Activated T-helper 9 cell treated with anti-CD3 and anti-CD28 coated beads, Interleukin-2, amount 50 U/mL, for 16 hours (primary cell): ENCODE measurements at places on chromosomes 3 and 15.

GRCh38 chr3:42499478-42499871 lies 3.0 kb upstream of the VIPR1 start:
- DNase-seq, result no peak

GRCh38 chr3:16090024-16090423 lies 84.5 kb upstream of the GALNT15 start:
- DNase-seq, result no peak

DNA sequence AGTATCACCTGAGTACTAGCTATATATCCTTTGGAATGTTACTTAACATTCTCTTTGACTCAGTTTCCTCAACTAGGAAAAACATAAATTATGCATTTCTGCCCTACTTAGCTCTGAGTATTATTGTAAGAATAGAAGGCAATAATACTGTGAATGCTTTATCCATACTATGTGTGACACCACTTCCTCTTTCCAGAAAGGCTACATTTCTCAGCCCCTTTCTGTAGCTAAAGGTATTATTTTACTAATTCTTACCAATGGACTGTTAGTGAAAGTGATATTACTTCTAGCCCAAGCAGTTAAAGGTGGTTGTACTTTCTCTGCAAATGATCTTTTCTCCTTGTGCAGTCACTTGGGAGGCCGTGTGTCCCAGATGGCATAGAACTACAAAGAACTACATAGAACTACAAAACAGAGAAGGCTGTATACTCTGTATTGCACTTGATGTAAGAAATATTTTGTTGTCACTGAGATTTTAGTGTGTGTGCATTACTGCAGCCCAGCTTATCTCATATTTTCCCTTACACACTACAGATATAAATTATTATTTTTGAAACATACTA lies 35.1 kb downstream of the MYH15 start:
- no peak for DNase-seq

GRCh38 chr3:195800240-195800639 lies 11.5 kb downstream of the MUC4 start:
- no peak for DNase-seq

GRCh38 chr3:119125742-119126504 lies 20.0 kb upstream of the TEX55 start:
- no peak for DNase-seq

DNA sequence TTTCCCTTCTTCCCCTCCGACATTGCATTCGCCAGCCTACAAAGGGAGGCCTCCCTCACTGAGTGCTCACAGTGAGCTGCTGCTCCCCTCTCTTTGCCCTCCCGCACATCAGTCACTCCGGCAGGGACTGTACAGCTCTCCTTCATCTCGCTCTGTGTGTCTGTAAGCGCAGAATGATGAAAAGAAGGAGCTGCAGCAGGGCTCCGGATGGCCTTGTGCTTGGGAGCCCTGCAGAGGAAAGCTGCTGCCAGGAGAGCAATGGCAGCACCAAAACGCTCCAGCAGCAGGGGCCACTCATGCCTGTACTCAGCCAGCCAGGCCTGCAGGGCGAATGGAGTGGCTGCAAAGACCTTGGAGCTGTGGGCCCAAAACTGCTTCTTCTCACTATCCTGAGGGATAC lies 107.0 kb upstream of the NSMCE3 start:
- no peak for DNase-seq

DNA sequence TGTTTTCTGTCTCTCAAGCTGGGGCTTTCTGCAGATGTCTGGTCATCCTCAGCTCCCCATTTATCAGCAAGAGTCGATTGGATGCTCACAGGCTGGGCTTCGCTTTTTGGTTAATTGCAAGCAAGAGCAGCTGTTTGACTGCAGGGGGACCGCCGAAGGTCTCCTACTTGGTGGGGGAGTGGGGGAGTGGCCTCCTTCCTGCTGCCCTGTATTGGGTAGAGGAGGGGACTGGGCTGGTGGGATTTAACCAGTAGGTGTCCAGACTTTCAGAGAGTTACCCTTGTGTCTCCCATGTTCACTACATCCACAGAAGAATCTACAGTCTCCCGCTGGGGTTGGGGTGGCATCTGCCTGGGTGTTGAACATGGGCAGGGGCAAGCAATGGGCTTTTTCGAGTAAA lies 78.7 kb downstream of the PLXNA1 start:
- DNase-seq, result no peak

- DNase-seq, result no peak
These were observed 147.8 kb upstream of the MCTP2 start for GRCh38 chr15:94083467-94084052.

DNA sequence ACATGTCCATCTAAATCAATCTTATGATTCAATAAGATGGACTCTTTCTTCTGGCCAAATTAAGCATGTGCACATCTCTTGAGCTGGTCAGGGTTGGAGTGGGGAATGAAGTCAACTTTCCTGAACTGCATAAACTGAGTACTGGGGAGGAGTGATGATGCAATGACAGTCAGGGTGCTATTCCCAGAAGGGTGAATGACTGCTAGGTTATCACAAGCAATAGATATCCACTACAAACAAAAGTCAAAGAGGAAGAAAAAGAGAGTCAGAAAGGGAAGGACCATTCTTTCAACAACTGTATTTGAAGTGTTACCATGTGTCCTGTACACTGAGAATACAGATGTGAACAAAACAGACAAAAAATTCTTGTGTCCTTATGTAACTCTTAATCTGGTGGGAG lies 70.0 kb downstream of the ALCAM start:
- no peak for DNase-seq

DNA sequence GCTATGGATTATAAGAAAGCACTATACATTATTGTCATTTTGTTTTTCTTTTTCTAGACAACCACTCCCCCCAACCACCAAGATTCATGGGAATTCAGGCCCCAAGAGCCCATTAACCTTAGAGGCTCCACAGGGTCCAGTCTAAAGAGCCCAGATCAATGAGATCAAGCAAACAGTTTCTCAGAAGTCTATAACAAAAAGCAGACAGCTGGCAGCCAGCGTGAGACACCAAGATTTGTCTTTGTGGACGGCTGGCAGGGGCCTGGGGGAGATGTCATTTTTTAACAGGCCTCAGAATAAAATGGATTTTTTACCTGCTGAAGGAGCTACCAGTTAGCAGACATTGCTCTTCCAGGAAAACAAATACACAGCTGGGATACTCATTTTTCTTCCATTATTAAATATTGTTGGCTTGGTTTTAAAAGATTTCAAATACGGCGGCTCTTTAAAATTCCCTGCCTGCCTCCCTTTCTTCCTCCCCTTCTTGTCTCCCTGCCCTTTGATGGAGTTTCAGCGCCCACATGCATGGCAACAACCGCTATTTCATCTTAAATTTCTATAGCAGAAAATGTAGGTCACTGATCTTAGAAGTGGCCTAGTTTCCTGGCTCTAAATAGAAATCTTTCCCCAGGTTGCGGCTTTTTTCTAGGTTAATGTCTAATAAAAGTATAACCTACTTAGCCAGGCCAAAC lies 130.6 kb downstream of the FAM174B start:
- no peak for DNase-seq

DNA sequence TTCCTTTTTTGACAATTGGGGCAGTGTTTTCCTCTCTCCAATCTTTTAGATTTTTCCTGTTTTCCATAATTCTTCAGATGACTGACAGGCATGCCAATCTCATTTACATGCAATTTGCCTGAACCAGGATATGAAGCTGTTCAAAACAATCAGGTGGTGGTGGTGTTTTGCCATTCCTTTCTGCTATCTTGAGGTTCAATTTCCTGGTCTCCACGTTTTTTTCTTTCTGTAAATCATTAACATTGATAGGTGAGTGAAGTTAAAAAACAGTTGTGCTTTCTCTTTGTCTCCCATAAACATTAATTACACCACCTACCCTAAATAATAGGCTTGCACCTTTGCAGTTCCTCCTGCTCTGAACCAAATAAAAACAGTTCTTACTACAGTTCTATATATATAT lies 49.1 kb downstream of the C2CD4A start:
- DNase-seq, result no peak

- DNase-seq, result no peak
These were observed 122.2 kb upstream of the DCBLD2 start for GRCh38 chr3:99023590-99024192.

GRCh38 chr3:87627316-87627715 lies 350.9 kb upstream of the POU1F1 start:
- DNase-seq, result no peak

DNA sequence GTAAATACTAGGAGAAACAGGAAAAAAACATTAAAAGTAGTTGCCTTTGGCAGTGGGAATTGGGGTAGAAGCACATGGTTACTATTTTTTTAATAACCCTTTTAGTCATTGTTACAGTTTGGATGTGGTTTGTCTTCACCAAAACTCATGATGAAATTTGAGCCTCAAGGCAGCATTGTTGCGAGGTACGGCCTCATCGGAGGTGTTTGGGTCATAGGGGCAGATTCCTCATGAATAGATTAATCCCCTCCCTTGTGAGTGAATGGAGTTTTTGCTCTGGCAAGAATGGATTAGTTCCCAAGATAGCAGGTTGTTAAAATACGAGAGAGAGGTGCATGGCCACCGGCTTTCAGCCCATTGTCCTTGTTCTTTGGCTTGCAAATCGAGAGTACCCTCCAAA lies 92.6 kb downstream of the LEKR1 start:
- DNase-seq, result no peak

- no peak for DNase-seq
These were observed 107.8 kb downstream of the MYRIP start for GRCh38 chr3:39917065-39917773.

- DNase-seq, result no peak
These were observed 1056.4 kb downstream of the NTRK3 start for GRCh38 chr15:87200149-87200548.

DNA sequence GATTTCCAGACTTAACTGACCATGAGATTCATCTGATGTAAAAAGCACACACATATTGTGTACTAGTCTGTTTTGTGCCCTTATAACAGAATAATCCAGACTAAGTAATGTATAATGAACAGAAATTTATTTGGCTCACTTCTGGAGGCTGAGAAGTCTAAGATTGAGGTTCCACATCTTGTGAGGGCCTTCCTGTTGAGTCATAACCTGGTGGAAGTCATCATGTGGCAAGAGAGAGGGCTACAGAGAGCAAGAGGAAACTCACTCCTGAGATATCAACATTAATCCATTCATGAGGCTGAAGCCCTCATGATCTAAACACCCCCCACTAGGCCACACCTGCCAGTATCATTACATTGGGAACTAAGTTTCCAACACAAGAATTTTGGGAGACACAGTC lies 977.6 kb downstream of the MCTP2 start:
- DNase-seq, result no peak

GRCh38 chr3:146970236-146970635 lies 365.1 kb upstream of the PLSCR5 start:
- DNase-seq, result no peak

DNA sequence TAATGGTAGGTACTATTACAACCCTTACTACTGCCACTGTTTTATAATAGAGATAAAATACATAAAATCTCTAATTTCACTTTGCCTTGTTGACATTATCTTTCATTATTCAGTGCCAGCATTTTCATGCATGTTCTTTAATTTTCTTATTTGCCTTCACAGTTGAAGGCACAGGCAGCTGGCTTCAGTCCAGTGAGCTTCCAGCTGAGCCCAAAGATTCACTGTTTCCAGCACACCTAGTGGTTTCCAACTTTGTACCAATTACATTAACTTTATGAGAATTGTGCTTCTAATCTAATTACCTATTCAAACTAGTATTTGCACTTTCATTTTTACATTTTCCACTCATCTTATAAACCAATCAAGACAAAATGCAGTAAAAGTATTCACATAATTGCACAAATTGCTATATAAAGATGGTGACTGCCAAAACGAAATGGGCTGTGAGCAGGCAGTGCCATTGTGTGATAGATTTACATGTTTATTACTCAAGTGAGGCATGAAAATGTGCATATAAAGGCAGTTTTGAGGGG lies 228.3 kb downstream of the MFSD1 start:
- DNase-seq, result no peak

- no peak for DNase-seq
These were observed 334.8 kb downstream of the NAALADL2 start for GRCh38 chr3:175193815-175194518.

- no peak for DNase-seq
These were observed 19.5 kb downstream of the ISG20 start for GRCh38 chr15:88658070-88658965.

DNA sequence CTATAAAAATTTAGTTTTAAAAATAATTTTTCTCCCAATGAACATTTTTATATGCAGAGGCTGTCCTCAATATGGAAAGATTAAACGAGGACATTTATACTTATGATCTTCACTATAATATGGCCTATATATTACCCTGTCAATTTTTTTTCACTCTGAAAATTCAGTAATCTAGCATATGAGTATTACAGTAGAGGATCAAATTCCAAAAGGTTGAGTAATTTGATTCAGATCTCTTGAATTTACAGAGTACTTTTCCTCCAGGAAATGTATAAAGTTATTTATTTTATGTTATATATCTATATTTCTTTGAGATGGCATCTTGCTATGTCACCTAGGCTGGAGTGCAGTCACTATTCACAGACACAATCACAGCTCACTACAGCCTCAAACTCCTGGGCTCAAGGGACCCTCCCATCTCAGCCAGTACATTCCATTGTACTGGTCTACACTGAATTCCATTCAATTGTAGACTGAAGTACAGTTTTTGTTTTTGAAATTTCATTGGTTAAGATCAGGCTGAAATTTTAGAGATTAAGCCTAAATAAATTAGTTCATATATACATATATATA lies 16.3 kb upstream of the TRPM7 start:
- DNase-seq, result no peak

- no peak for DNase-seq
These were observed 223.8 kb downstream of the SATB1 start for GRCh38 chr3:18201315-18201714.

DNA sequence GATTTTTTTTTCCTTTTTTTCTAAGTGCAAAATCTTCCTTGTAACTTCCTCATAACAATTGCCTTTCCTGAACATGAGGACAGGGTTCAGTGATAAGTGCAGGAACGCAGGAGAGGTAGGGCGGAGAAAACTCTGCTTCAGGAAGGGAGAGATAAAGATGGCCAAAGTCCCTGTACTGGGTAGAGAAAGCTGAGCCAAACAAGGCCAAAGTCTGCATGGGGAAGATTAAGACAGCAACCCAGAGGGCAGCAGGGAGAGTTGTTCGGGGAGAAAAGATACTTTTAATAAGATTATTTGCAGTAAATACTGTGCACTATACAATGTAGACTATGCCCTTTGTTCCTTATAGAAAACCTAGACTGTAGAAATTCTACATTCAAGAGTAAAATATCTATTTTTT lies 55.4 kb upstream of the LRRFIP2 start:
- DNase-seq, result no peak

GRCh38 chr3:30012941-30013543 lies 593.4 kb upstream of the TGFBR2 start:
- peak; percentile 4 for DNase-seq

GRCh38 chr3:130792246-130792645 lies 45.6 kb upstream of the PIK3R4 start:
- no peak for DNase-seq
